Activated CD8-positive, alpha-beta memory T cell treated with anti-CD3 and anti-CD28 coated beads for 1 hour (primary cell): ENCODE measurements at places on chromosomes 5 and 9.

GRCh38 chr5:144698484-144698883 is 527.8 kb downstream of the KCTD16 start:
- DNase-seq = no peak

DNA sequence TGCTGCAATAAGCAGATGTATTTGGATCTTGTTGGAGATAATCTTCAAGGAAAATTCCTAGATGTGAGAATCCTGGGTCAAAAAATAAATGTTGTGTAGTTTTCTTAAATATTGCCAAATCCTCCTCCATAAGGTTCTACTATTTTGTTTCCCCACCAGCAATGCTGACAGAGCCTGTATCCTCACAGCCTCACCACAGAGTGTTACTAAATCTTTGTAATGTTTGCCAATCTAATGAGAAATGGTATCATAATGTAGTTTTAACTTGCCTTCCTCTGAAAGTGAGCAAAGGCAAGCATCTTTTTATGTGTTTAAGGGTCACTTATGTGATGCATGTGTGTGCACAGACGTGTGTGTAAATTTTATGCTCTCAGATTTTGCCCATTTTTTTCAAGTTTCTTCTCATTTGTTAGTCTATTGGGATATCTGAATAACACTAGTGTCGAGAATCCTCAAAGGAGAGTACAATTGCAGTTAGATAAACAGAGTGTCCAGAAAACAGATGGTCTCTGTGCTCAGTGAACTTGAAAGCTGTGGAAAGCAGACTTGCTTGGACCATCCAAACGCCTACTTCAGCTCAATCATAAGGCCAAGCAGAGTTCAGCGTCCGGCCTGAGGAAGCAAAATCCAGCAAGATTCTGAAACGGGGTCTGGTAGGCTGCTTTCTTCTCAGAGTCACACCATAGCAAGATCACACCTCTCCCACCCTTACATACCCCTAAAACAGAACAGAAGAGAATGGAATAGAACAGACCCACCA is 35.7 kb upstream of the UGT3A1 start:
- DNase-seq = no peak

- DNase-seq = no peak
These were observed 872 bp upstream of the SMIM3 start for GRCh38 chr5:150777685-150778084.

GRCh38 chr9:86321373-86321772 is 32.8 kb downstream of the TUT7 start:
- DNase-seq = no peak

DNA sequence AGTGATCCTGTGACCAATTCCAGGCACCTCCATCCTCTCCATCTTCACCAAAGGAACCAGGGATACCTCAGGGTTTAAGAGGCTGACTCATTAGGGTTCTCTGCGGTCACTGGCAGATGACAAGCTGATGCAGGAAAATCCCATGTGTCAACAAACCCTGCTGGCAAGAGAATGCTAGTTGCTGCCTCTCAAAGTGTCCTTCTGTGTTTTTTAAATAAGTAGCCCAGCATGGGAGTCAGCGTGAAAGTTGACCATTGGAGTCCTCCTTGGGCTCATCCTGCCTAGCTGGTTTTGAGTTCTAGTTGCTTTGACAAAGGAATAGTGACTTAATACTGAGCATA is 200.2 kb downstream of the SLIT3 start:
- no peak for DNase-seq

DNA sequence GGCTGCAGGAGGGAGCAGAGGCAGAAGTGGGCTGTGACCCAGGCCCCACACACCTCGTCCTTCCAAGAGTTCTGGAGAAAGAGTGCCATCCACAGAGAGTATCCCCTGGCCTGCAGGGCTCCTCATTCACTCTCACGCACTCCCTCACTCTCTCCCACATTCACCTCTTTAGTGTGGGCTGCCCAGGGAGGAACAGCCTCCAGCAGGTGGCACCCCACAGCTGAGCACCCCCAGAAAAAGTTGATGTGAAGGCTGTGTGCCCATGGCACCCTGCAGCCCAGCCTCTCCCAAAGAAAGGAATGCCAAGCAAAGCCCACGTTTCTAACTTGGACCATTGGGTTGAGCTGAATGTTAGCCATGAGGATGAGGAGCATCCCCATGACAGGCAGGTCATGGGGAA is 4.5 kb upstream of the SHC3 start:
- DNase-seq = no peak

DNA sequence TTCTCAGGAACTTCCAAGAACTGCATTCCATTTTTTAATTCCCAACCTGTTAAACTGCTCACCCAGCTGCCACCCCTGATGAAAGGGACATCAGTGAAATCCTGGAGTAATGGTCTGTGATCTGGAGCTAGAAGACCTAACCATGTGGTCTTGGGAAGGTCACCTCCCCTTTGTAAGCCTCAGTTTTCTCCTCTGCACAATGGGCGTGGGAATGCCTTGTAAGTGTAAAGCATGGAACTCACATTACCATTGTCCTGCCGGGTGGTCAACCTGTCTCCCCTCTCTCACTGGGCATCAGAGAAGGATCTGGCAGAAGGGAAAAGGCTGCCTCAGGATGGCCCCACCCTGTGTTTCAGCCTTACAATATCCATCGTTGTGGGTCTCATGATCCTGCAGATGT is 15.3 kb upstream of the CCDC180 start:
- no peak for DNase-seq

DNA sequence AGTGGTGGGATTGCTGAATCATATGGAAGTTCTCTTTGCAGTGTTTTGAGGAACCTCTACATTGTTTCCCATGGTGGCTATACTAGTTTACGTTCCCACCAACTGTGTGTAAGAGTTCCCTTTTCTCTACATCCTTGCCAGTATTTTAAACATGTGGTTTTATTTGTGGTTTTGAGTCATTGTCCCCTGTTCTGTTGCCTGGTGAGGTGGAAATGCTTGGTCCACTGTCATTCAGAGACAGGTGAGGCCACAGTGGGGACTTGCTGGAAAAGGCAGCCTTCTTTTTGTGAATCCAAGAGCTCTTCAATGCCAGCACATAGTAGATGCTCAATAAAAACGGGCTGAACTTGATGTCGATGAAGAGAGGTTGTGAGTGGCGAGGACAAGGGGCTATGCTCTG is 44.2 kb downstream of the SH3PXD2B start:
- no peak for DNase-seq

- DNase-seq = no peak
These were observed 21.6 kb downstream of the ANKS6 start for GRCh38 chr9:98774746-98775145.

DNA sequence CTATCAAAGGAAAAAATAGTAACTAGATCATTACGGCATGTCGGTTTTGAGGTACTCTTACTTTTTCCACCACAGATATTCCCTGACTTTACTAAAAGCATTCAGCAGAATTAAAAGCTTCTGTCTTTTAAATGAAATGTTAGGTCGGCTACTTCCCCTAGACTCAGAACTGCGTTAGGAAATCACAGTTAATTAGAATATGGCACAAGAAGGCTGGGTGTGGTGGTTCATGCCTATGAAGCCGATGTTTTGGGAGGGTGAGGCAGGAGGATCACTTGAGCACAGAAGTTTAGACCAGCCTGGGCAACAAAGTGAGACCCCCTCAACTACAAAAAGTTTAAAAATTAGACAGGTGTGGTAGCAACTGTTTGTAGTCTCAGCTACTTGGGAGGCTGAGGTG is 24.4 kb downstream of the CEMIP2 start:
- no peak for DNase-seq

DNA sequence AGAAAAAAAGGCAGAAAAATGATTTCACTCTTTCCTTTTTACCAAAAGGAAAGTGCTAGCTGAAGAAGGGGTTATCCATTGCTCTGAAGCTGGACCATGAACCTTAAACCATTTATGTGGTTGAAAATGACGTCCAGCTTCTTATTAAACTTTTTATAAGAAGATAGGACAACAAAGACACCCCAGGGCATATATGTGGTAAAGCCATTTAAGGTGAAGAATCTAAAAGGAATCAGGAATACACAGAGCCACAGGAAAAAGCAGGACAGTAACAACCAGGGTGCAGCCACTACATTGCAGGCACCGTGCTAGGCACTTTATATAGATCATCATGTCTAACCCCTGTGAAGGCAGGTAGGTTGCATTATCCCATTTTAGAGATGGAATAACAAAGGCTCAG is 42.1 kb downstream of the RASEF start:
- DNase-seq = no peak

DNA sequence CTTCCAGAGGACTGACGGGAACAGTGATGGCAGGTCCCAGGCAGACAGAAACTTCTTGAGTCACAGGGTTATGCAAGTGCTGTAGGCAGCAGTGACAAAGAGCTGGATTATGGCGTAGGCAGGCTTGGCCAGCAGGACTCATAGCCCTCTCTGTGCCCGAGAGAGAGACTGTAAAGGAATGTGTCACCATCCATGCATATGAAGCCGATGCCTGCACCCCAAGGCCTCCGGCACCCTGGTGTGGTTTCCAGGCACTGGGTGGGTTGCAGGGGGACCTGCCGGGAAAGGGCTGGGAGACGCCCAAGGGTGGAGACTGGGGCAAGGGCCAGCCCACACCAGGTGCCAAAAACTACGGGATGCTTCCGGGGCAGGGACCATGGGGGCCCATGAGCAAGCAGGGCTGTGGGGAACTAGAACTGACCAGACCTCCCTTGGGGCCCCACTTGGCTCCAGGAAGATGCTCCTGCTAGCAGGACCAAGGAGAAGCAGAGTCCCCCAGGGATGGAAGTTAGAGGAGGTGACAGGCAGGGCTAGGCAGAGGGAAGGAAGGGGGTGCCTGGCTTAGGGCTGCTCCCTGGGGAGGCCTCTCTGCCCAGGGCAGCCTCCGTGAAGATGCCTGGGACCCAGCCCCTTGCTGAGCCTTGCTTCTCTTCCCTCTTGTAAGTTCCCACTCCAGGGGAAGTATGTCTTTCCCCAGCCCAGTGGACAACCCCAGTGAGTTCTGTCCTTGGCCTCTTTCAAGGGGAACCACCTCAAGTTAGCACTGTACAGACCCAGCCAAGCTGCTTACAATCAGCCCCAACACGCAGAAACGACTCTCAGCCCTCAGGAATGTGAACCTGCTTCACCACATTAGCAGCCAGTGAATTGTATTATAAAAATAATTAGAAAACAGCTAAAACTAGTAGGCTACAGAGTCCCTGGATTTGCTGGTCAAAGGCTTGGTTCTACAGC is 10.5 kb upstream of the IPPK start:
- no peak for DNase-seq

GRCh38 chr5:168914491-168914890 is 335.3 kb upstream of the PANK3 start:
- DNase-seq = no peak
